Stimulated activated CD8-positive, alpha-beta memory T cell treated with anti-CD3 and anti-CD28 coated beads, Interleukin-4, amount 100 ng/mL, for 48 hours (primary cell): ENCODE measurements at places on chromosomes 7 and 10.

- no peak for DNase-seq
These were observed 264.3 kb downstream of the RPS24 start for GRCh38 chr10:78297997-78298396.

GRCh38 chr10:112052166-112052565 lies 131.4 kb downstream of the GPAM start:
- DNase-seq, result no peak

DNA sequence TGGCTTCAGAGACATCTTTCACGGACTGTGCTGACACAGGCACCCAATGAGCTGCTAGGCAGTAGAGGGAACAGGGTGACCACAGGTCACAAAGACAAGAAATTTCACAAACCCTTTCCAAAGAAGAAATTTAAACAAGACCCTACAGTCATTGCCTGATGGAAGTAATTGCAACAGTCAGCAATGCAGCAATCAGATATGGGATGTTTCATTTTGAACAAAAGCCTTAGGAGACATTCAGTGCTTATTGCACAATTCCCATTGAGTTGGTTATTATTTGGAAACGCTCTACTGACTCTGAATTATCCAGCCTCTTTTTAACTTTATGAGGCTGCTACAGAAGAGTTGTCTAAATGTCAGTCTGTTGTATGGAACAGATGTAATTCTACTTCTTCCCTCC lies 85.5 kb downstream of the ETV1 start:
- DNase-seq, result no peak

DNA sequence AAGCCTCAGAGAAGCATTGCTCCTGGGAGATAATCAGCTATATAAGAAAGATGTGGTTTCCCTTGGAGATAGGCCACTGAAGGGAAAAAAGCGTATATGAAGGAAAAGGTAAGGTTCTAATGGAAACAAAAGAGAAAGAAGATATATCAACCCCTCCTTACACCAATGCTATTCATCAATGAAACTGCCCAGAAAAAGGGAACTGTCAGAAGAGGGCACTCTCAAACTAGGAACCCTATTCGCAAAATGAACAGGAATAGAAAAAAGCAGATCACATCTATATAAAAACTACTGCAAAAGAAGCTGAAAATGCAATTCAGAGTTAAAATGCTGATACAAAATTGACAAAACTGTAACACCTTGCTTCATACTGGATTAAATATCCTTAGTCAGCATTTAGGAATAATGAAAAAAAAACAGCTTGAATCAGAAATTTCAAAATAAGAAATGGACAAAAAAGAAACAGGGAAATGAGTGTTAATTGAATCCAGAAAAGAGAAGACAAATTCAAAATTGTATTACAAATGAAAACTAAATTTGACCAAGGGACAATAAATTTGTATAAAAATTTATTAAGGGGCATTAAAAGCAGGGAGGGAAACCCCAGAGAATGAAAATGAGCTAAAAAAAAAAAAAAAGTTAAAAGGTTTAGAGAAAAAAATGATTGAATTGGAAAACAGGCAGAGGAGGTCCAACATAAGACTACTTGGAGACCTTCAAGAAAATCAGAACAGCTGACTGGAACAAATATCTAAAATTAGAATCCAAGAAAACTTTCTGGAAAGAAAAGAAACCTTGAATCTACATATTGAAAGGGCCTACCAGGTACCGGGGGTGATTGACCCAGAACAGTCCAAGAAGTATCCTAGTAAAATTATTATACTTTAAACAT lies 17.9 kb downstream of the NHLRC2 start:
- DNase-seq, result no peak

- DNase-seq, result no peak
These were observed 186.5 kb upstream of the NRG3 start for GRCh38 chr10:81688459-81688858.

DNA sequence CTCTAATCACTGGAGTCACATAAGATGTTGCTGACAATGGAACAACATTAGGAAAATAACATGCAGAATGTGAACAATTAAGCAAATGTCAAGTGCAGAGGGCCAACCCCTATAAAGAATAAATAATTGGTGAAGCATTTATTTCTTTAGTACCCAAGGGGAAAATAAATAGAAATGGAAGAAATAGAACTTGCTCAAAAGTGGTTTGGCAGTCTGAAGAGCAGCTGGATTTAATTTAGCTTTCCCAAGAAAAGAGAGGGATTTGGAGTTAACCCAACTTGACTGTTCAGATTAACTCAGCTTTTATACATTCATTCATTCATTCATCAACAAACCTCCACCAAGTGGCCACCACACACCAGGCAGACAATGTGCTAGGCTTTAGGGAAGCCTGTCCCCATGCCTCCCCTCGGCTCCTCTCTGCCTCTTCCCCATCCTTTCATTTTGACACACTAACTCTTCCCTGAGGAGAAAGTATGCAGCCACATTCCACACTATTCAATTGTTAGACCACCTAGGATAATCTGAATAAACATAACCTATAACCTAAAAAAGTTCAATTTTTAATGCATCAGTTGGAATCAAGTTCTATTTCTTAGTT lies 295.5 kb downstream of the AHR start:
- no peak for DNase-seq
